Stimulated activated naive CD4-positive, alpha-beta T cell treated with Interleukin-2 at 50 U/mL for 16 hours (primary cell): ENCODE measurements at places on chromosomes 7 and 10.

DNA sequence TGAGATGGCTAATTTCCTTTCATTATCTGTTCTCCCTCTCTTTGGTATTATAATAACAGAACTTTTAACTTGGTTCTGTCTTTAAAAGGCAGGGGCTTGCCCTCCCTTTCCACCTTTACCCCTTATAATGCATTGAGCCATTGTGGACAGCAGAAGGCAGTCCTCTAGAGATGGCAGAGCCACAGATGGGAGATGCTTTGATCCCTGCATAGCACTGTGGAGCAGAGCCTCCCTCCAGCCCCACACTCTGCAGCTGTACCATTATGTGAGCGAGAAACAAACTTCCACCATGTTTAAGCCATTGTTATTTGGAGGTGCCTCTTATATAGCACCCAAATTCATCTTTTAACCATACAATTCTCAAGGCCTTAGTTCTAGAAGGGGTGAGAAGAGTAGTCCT is 78.4 kb downstream of the SEC23IP start:
- no peak for DNase-seq

DNA sequence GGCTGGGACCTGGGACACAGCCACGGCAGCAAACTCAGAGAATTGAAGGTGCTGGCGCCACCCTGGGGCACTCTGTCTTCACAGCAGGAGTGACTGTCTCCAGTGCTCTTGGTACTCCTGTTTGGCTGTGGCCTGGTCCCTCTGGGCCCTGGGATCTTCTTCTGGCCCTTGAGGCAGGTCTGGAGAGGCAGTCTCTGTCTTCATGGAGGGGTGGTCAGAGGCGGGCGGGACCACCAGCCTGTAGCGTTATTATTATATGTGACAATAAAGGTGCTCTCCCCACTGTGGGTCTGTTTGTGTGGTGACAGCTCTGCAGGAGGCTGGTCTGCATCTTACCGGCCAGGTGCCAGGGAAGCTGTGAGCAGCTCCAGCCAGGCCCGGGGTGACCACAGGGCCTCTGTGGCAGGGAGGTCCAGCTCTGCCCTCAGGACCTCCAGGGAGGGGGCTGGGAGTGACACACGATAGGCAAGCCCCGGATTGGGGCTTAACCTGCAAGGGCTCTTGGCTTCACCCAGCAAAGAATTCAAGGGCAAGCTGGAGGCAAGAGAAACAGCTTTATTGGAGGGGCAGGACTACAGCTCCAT is 70.3 kb downstream of the MYL10 start:
- DNase-seq = no peak

GRCh38 chr7:47497367-47498096 is 84.4 kb downstream of the TNS3 start:
- DNase-seq = no peak

- no peak for DNase-seq
Observed at GRCh38 chr7:104126411-104126841, 81.4 kb downstream of the ORC5 start.

GRCh38 chr10:22685926-22686325 is 28.5 kb downstream of the PIP4K2A start:
- no peak for DNase-seq
